ENCODE measurements at places on chromosomes 16 and 17.

- DNase-seq: no peak
These were observed 100.7 kb downstream of the OR1D5 start for GRCh38 chr17:2962729-2963128.

GRCh38 chr17:4541328-4542002 is 13.7 kb downstream of the MYBBP1A start:
- no peak for DNase-seq

GRCh38 chr16:49849037-49849753 is 6.7 kb downstream of the ZNF423 start:
- DNase-seq: no peak

DNA sequence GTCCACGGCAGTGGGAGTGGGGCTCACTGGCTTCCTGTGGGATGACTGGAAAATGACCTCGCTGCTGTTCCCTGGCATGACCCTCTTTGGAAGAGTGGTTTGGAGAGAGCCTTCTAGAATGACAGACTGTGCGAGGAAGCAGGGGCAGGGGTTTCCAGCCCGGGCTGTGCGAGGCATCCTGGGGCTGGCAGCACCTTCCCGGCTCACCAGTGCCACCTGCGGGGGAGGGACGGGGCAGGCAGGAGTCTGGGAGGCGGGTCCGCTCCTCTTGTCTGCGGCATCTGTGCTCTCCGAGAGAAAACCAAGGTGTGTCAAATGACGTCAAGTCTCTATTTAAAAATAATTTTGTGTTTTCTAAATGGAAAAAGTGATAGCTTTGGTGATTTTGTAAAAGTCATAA is 7.8 kb upstream of the RNF213 start:
- DNase-seq: peak; percentile 17

DNA sequence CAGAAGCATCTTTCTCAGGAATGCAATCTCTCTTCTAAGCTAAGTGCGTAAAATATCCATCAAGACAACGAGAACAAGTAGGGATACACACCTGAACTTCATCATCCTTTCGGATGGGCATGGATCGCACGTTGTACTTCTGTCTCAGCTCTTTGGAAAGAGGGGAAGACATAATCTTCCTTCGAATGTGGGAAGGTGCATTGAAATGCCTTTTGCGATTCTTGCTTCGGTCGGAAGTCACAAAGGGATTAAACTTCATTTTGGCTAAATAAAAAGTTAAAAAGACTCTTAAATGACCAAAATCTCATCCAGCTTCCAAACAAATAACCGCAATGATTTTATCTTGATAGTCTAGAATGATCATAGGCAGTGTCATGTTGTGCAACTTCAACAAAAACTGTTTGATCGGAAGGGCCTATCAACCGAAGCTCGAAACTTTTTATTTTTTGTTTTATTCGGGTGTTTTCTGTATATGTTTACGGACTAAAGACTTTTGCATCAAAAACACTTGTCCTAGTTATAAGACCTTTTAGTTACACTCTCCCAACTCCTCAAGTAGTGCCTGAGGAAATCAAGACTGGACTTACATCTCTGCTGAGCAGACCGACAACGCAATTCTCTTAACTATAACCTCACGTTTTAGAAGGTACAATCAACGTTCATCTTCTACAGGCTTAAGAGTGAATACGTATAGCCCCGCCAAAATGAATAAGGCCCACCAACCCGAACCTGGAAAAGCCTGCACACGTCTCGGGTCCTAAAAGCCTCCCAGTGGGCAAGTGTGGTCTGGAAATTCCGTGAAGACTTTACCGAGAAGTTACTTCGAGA is 727 bp downstream of the RPL26 start:
- DNase-seq: no peak

DNA sequence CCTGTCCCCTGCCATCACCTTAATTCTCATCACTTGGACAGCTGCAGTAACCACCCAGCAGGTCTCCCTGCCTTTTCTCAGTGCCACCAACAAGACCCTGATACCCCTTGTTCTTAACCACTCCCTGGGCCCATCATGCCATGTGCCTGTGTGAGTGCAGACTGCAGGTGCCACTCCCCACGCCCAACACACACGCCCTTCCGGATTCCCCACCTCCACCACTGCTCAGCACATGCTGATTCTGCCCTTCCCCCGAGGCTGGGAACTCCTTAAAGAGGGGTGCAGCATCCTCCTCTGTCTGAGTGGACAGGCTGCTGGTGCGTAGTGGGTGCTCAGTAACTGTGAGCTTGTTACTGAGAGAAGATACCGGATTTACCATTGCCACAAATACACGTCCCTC is 52.4 kb downstream of the PLD6 start:
- DNase-seq: no peak

GRCh38 chr17:21166595-21167210 is 39.9 kb downstream of the DHRS7B start:
- peak; percentile 55 for DNase-seq

GRCh38 chr17:66915204-66915611 is 49.3 kb upstream of the CACNG4 start:
- no peak for DNase-seq

- DNase-seq: no peak
These were observed 5.7 kb downstream of the METRNL start for GRCh38 chr17:83085103-83085502.

- peak; percentile 74 for DNase-seq
These were observed 55.2 kb upstream of the MRTFB start for GRCh38 chr16:14015948-14016347.

- DNase-seq: no peak
These were observed 29.6 kb downstream of the NLK start for GRCh38 chr17:28071891-28072606.

DNA sequence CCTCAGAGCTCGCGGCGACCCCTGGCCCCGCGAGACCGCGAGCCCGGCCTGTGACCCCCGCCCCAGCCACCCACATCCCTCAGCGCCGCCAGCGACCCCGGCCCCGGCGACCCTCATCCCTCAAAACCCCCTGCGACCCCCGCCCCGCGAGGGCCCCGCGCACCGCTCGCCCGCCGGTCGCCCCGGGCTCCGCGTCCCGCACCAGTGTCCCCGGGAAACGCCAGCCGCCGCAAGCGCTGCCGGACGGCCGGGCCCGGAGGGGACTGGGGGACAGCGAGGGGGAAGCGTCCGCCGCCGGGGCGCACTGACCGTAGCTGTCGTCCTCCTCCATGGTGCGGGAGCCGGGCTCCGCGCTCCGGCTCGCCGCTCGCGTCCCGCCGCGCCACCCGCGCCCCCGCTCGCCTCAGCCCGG is at the start of gene CYTH1:
Gene CYTH1 (minus strand): TSS at position 381 of the 412 bp plus-strand sequence. CDS start 50 bp downstream, at position 331.
- DNase-seq: no peak

DNA sequence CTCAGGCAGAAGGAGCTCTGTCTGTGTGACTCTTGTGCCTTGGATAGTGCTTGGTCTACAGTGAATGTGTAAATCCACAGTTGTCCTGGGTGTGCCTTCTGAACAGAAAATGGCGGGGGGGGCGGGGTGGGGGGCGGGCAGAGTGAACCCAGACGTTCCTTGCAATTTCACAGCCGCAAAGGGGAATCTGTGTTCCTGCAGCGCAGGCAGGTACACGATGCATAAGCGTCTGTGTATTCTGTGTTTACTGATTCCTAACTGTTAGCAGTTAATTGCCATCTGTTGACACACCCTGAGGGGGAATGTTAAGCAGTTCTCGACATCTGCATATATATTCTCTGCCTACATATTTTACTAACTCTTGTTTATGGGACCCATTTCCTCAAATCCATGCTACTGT is 123.5 kb upstream of the ZFHX3 start:
- DNase-seq: no peak

DNA sequence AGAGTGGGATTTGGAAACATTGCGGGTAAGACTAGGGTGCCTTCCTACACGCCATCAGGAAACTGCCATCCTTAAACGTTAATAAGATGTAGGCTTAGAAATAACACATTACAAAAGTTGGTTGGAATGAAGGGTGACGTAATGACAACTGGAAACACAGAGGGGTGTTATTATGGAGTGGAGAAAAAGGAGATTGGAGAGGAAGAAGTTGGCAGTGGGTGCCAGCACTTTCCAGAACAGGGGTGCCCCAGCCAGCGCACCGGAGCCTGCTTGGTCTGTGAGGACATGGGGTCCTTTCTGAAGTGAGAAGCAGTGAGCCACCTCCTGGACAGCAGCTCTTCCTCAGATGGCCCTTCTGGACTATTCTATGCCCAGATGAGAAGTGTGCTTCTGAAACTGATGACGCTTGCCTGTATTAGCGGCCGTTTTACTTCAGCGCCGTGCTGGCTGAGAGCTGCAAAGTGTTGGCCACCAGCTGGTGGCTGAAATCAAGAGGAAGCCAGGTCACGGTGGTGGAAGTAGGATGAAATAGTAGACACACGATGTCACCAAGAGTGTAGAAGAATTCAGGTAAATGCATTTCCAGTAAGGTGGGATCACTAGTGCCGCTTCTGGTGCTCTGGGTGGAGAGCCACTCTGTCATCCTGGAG is 244.8 kb downstream of the NTN1 start:
- DNase-seq: no peak

DNA sequence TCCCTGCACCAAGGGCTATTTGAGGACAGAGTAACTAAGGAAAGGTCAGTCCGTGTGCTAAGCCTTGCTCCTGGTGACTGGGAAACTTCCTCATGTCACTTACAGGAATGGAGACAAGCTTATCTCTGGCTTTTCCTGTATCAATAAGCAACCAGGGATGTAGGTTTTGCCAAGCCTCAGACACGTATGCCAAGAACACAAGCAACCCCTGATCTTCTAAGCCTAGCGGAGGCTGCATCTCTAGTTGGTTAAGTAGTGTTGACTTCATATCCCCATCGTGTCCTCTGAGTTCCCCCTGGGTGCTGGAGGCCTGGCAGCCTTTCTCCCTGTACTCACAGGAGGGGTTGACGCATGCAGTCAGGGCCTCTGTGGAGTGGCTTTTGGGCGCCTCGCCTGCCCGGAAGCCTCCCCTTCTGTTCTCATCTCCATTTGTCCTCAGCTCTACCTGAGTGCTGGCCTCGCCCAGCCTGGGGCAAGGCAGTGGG is 1.4 kb upstream of the C1QTNF1 start:
- DNase-seq: no peak

DNA sequence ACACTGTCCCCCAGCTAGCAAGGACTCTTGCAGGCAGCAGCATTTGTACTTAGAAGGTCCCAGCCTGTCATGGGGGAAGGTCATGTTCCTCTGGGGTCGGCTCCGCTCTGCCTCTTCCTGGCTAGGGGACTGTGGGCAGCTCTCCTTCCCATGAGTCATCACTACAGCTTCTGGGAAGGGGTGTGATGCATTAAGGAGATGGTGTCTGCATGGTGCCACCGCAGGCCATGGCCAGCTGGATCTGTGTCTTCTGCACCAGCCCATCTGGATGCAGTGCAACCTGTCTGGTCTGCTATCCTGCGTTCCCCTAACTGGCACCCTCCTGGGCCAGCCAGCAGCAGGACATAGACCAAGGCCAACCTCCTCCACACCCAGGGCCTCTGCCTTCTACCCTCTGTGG is 6.3 kb downstream of the STARD3 start:
- no peak for DNase-seq

DNA sequence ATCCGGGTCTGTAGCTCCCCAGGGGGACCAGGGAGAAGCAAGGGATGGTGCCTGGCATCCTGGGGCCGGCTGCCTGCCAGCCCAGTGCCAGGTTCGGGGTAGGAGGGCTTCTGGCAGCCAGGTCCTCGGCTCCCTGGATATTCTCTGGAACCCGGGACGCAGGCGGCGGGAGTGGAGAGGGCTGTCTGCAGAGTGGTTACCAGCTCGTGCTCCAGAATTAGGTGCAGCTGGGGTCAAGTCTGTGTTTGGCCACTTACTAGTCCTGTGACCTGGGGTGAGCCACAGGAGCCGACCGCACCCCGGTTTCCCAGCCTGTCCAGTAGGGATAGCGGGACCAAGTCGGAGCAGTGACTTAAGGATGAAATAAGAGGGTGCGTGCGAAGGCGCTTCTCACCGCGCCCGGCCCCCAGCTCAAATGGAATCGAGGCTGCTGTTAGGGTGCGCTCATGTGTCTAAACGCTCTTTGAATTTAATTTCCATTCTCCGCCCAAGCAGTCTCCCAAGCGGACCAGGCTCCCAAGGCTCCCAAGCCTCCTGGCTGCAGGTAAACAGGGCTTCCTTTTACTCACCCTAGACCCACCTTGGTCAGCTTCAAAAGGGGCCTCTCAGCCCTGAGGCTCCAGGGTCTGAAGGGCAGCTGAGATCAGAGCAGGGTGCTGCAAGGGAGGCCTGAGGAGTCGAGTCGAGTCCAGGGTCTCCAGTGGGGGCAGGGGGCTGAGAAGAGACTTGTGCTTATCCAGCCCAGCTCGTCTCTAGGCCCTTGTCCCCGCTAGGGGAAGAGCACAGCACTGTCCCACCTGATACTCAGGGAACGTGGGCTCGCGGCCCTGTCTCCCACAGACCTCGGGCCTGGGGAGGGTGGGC is 28.3 kb upstream of the ZNF469 start:
- no peak for DNase-seq

DNA sequence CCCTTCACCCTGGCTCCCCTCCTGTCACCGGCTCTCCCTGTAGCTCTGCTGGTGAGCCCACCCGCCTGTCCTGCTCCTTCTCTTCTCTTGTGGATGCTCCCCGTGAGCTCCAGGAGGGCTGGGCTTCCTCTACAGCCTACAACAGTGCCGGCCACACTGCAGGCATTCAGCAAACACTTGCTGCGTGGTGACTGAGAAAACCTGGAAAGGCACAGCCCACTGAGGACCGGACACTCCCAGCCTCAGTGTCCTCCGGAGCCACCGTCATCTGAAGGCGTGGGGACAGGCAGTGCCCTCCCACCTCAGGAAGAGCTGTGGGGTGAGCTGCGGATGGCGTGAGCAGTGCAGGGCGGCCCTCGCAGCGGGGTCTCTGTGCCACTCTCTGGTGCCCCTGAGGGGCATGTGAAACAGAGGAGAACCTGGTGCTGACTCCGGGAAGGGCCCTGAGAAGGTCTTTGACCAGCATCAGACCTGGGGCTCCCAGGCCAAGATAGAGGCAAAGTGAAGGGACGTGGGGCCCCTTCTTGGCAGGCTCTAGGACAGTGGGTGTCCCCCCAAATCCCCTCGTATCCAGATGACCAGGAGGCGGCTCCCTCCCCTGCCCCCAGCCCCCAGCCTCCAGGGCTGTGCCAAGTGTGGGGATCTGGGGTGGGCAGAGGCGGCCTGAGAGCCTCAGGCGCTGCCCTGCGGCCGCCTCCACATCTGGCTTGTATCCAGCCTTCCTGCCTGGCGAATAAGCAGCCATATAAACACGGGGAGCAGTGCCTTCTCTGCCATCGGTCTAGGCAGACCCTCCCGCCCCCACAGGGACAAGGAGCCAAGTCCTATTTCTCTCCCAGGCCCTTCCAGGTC is 44.0 kb upstream of the PABPN1L start:
- no peak for DNase-seq
